ENCODE measurements at places on chromosomes 16 and 17. TPM values are rescaled to one million over a fixed set of nuclear protein-coding genes. Genes with fewer than 3 reads are reported as not detected.

Gene MPV17L
- not detected for total RNA-seq

GRCh38 chr17:54891176-54891821 lies 9.4 kb upstream of the TOM1L1 start:
- no peak overlapping the region for H3K27ac ChIP-seq
- no peaks in the 10 kb centered on the region for H3K27me3 ChIP-seq
- no peaks in the 10 kb centered on the region for H3K36me3 ChIP-seq
- H3K4me3 ChIP-seq: no peak overlapping the region

GRCh38 chr17:79645777-79646088 lies 34.9 kb upstream of the RBFOX3 start:
- no peaks in the 10 kb centered on the region for H3K4me1 ChIP-seq
- no peaks in the 10 kb centered on the region for H3K36me3 ChIP-seq
- peaks cover 81% of the 10 kb centered on the region for H3K27me3 ChIP-seq
- H3K4me3 ChIP-seq: no peak overlapping the region
- no peak for DNase-seq

GRCh38 chr17:39653662-39654331 lies 11.4 kb upstream of the TCAP start:
- peak; percentile 43 for DNase-seq
- no peak overlapping the region for H3K4me3 ChIP-seq
- no peaks in the 10 kb centered on the region for H3K27me3 ChIP-seq
- no peak overlapping the region for H3K27ac ChIP-seq
- no peaks in the 10 kb centered on the region for H3K36me3 ChIP-seq
- H3K4me1 ChIP-seq: no peaks in the 10 kb centered on the region

DNA sequence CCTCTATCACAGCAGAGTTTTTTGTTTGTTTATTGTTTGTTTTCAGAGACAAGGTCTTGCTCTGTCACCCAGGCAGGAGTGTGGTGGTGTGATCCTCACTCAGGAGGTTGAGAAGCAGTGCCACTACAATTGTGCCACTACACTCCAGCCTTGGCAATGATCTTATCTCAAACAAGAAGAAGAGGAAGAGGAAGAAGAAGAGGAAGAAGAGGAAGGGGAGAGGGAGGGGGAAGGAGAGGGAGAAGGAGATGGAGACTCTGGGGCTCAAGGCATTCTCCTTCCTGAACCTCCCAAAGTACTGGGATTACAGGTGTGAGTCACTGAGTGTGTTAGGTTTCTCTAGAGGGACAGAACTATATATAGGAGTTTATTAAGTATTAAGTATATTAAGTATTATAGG lies 17.1 kb upstream of the C17orf58 start:
- H3K36me3 ChIP-seq: no peaks in the 10 kb centered on the region
- no peak for DNase-seq
- H3K4me1 ChIP-seq: no peaks in the 10 kb centered on the region
- H3K27me3 ChIP-seq: no peaks in the 10 kb centered on the region

Gene COPRS
- 48.3 TPM for total RNA-seq

DNA sequence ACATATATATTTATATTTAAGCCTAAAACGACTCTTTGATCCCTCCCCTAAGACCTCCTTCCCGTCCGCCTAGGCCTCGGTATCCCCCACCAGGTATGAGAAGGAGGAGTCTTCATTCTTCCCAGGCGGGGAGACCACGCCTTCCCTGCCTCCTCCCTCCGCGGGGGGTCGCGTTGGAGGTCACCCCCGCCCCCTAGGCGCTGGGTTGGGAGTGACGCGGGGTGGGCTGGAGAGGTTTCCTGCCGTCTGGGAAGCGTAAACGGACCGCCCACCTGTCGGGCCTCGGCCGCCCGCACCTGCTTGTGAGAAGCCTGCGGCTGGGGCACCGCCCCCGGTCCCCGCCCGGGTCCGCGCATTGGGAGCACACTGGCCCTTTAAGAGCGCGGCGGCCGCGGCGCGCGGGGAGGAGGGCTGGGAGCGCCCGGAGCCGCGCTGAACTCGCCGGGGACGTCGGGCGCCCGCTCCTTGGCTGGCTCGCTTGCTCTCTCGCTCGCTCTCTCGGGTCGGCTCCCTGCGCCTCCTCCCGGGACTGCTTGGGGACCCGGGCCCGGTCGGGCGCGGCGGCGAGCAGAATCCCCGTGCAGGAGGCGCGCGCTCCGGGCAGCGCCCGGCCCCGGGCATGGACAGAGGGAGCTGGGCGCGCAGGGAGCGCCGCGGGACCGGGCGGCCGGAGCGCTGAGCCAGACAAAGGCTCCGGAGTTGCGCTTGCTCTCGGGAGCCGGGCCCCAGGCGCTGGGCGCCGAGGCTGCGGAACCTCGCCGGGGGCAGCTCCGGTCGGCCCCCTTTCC lies at the start of gene MMP15:
MMP15 (plus strand) TSS at position 404 of the 788 bp plus-strand sequence. CDS start 597 bp downstream, outside the sequence.
- no peaks in the 10 kb centered on the region for H3K36me3 ChIP-seq
- DNase-seq: peak; percentile 94
- H3K27ac ChIP-seq: peak within 1 kb of the TSS; percentile 91
- H3K4me1 ChIP-seq: peaks cover 40% of the 10 kb centered on the region
- H3K27me3 ChIP-seq: no peaks in the 10 kb centered on the region

GRCh38 chr17:40168262-40168832 lies 8.9 kb upstream of the RAPGEFL1 start:
- H3K4me3 ChIP-seq: no peak overlapping the region
- H3K4me1 ChIP-seq: peaks cover 6% of the 10 kb centered on the region
- H3K27me3 ChIP-seq: no peaks in the 10 kb centered on the region
- peak; percentile 50 for DNase-seq
- peaks cover 42% of the 10 kb centered on the region for H3K36me3 ChIP-seq

Gene FNDC8
- not detected for total RNA-seq

DNA sequence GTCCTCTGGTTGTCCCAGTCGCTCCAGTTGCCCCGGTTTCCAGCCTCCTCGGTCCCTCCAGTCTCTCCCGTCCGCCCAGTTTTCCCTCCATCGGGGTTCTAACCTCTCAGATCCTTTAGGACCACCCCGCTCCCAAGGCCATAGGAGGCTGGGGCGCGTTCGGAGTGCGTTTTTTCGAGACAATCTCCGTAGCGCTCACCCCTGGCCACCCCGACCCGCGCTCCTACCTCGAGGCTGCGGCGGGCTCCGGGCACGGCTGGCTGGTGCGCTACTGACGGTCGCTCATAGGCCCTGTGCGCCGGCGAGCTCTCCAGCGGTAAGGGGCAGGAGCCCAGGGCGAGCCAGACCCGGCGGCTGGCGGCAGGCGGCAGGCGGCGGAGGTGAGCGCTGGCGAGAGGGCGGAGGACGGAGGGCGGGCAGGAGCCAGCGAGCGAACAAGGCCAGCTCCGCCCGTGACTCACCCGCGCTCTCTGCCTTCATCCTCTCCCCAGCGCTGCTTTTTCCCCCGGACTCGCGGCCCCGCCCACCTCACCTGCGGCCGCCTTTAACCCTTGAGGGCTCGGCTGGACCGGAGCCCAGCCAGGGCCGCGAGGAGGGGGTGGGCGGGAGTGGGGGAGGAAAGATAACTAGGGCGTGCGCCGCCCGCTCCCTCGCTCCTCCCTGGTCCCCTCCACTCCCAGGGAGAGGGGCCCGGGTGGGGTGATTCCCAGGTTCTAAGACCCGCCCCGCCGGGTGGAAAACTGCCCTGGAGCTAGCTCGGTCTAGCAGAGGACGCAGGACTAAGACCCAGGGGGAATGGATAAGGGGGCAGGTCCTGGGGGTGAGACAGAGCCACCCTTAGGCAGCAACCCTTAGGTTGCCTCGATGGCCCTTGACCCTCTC lies at the start of gene SP6:
SP6 (minus strand) TSS at position 472 of the 882 bp plus-strand sequence. CDS start 2,734 bp downstream, outside the sequence.
- H3K4me1 ChIP-seq: peaks cover 33% of the 10 kb centered on the region
- H3K27ac ChIP-seq: peak within 1 kb of the TSS; percentile 55
- H3K4me3 ChIP-seq: peak within 1 kb of the TSS; percentile 72
- H3K36me3 ChIP-seq: peaks cover 8% of the 10 kb centered on the region

Gene WFIKKN1
- 9.2 TPM for total RNA-seq

DNA sequence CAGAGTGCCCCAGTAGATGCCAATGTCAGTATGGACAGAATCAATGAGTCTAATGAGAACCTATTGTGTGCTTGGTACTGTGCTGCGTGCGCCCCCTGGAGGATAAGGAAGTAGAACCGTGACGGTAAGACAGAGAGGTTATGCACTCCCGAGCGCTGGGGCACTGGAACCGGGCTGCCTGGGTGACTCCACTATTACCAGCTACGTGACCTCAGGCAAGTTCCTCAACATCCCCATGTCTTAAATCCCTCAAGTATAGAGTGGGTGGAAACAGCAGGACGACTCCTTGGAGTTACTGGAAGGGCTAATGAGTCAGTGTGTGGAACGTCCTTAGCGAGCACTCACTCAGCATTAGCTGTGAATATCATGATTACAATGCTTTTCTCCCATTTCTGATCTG lies 16.2 kb downstream of the CHST4 start:
- no peak for DNase-seq
- no peak overlapping the region for H3K27ac ChIP-seq
- no peaks in the 10 kb centered on the region for H3K4me1 ChIP-seq

Gene KRTAP16-1
- total RNA-seq: not detected

GRCh38 chr17:74671031-74671771 lies 41.5 kb downstream of the CD300LF start:
- no peak for DNase-seq
- H3K4me1 ChIP-seq: no peaks in the 10 kb centered on the region
- no peak overlapping the region for H3K27ac ChIP-seq

- H3K4me3 ChIP-seq: no peak overlapping the region
- H3K27me3 ChIP-seq: no peaks in the 10 kb centered on the region
- DNase-seq: no peak
- H3K4me1 ChIP-seq: no peaks in the 10 kb centered on the region
These were observed 14.6 kb downstream of the ZNF778 start for GRCh38 chr16:89232107-89232506.

DNA sequence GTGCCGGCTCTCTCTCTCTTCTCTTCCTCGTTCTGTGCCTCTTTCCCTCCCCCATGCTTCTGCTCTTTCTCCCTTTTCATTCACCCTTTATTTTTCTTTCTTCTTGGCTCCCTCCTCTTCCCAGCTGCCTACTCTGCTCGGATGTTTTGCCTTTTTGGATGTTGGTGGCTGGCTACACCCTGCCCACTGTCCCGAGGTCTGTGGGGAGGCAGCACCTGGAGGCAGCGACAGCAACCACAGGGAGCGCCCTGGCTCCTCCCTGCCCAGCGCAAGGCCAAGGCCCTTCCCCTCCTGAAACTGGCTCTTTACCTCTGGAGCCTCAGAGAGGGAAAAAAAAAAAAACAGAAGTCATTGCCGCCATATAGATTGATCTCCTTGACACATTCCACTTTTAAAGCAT lies 20.0 kb downstream of the CLUAP1 start:
- no peak overlapping the region for H3K27ac ChIP-seq
- H3K36me3 ChIP-seq: peaks cover 8% of the 10 kb centered on the region
- no peaks in the 10 kb centered on the region for H3K27me3 ChIP-seq
- H3K4me3 ChIP-seq: no peak overlapping the region
- H3K4me1 ChIP-seq: peaks cover 13% of the 10 kb centered on the region

DNA sequence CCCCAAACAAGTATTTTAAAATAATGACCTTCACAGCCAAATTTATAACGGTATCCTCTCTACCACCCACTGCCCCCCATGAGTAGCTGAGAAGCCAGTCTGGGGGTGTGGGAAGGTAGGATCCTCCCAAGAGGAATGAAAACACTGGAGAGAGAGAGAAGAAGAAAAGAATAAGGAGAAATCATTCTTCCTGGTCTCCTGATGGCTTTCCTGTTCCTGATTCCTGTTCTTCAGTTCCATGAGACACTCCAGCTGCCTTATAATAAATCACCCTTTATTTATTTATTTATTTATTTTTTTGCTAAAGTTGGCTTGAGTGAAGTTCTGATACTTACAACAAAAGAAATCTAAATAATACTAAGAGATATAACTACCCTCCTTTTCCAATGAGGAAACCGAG lies 56.4 kb upstream of the FAM20A start:
- H3K4me1 ChIP-seq: no peaks in the 10 kb centered on the region
- no peak overlapping the region for H3K27ac ChIP-seq
- DNase-seq: no peak
- no peaks in the 10 kb centered on the region for H3K36me3 ChIP-seq

Gene KRTAP9-2
- not detected for total RNA-seq
